Fibroblast of skin of right biceps (primary cell): ENCODE measurements at places on chromosomes 16 and 17.

GRCh38 chr16:48001324-48001895 is 154.4 kb downstream of the ABCC12 start:
- no peak for DNase-seq

DNA sequence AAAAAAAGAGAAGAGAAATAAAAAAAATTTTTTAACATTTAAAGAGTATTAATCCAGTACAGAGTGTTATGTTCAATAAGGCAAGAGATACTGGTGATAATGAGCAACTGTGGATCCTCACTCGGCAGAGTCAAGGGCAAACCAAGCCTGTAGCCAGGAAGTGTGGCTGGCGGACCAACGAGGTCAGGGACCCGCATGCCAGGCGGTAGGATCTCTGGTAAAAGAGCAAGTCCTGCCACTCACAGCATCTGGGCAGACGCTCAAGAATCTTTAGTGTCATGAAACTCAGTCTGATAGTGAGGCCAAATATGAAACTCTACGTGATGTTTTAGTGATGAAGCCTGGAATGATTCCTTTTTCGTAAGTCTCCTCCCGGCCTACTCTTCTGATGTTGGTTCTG is 8.3 kb upstream of the GEMIN4 start:
- DNase-seq, result no peak

DNA sequence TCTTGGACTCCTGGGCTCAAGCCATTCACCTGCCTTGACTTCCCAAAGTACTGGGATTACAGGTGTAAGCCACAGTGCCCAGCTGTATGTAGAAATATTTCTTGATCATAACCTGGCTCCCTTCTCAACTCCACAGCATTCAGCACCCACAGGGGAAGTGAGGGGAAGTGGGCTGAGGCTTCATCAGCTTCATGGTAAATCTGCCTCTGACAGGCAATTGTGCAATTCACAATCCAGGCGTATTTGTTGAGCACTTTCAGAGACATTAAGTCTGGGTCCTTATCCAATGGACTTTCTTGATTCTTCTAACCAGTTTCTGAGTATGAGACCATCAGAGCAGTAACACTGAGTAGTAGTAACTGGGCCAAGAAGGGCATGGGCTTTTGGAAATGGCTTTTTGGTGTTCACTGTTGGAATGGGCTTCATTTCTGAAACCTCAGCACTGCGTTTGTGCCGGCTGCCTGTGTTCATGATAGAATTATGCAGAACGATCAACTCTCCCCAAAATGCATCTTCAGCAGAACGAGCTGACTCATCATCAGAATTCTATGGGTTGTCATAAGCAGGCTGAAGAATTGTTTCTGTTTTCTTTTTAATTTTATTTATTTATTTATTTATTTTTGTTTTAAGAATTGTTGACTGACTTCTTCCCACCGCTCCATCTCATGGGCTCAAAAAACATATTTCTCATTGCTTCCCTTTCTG is 28.9 kb downstream of the FAM20A start:
- no peak for DNase-seq

DNA sequence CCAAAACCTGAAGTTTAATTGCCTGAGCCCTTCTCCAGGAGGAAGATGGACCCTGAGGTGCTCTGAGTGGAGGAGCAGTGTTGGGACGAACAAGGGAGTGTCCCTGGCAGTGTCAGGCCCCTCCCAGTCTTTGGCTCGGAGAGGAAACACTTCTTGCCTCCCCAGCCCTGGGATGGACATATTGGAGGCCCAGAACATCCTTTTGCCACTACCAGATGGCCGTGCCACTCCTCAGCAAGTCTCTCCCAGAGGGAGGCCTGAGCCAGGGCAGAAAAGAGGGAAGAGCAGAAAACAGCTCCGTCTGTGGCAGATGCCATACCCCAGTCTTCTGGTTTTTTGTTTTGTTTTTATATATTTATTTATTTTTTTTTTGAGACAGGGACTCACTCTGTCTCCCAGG is 91.5 kb upstream of the CRHR1 start:
- no peak for DNase-seq
